ENCODE measurements at places on chromosomes 4 and X. TPM values are rescaled to one million over a fixed set of nuclear protein-coding genes. Genes with fewer than 3 reads are reported as not detected.

GRCh38 chrX:63708801-63709200, 76.2 kb downstream of the ARHGEF9 start:
- no peak for DNase-seq

- no peak for DNase-seq
Measured at GRCh38 chrX:13843150-13843721, 26.3 kb upstream of the GPM6B start.

- no peak for DNase-seq
Measured at GRCh38 chrX:136941396-136942337, 61.1 kb upstream of the RBMX start.

DNA sequence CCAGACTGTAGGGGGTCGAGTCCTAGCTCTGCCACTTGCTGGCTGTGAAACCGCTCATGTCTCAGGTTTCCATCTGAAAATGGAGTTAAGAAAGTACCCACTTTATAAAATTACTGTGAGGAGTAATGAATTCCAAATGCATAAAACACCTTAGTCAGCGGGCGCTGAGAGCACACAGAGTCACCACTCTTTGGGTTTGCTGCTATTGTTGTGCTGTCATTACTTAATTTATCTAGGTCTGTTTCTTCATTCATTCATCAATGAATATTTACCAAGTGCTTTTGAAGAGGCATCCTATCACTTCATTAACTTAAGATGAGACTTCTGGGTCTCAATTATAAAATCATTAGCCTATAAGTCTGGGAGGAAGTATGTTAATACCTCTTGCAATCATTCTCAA, 317.3 kb downstream of the FBXW7 start:
- no peak for DNase-seq

DNA sequence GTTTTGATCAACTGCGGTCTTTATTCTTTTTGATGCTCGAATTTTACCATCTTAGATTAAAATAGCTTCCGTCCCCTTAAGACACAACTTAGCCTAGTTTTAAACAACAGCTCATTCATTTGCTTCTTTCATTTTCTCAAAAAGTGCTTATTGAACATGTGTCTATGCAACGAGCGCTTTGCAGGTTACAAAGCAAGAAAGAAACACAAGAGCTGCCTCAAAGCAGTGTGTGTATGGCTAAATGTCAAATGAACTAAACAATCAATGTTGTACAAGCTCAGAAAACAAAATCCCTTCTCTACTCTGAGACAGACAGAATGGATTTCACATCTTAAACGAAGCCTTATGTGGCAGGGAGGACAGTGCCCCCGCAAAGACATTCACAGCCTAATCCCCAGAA, 61.0 kb downstream of the EVC2 start:
- no peak for DNase-seq

- peak; percentile 52 for DNase-seq
Measured at GRCh38 chr4:113825272-113825671, 63.7 kb upstream of the CAMK2D start.

DNA sequence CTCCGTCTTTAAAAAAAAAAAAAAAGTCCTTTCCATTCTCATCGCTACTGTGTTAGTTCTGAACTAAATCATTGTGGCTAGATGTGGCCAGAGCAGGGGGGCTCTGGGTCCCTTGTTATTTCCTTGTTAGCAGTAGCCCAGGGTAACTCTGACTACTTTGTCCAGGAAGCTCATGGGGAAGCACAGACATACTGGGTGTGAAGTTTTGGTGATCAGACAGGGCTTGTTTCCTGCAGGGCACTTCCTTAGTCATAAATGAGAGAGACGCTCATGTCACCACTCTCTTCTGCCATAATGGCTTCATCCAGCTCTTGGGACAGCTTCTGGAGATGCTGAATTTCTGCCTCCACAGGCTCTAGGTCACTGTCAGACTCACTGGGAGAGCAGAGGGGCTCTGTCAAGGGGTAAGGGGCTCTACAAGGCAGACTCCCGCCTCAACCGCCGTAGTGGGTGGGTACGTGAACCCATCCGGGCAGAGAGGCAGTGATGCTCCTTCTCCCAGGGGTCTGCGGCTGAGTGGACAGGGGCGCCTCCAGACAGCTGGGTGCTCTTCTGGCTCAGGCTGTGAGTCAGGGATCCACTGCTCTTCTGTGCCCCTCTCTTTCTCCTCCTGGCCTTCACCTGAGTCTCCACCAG, 12.9 kb downstream of the STIM2 start:
- peak; percentile 46 for DNase-seq

DNA sequence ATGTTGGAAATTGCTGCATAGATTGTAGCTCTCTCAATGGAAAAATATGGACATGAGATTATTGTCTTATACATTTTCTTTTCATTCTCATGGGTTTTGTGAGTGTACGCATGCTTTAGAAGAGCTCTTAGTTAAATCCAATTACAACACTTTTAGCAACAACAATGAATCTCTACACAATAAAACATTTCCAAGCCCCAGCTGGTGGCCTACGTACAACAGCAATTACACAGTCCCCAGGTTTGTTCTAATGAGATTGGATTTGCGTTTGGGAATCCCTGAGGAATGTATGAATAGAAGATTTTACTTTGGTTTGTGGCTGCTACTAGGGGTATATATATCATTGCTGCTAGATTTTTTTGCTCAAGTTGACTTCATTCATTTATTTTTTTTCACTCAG, 98.6 kb downstream of the FHDC1 start:
- no peak for DNase-seq

DNA sequence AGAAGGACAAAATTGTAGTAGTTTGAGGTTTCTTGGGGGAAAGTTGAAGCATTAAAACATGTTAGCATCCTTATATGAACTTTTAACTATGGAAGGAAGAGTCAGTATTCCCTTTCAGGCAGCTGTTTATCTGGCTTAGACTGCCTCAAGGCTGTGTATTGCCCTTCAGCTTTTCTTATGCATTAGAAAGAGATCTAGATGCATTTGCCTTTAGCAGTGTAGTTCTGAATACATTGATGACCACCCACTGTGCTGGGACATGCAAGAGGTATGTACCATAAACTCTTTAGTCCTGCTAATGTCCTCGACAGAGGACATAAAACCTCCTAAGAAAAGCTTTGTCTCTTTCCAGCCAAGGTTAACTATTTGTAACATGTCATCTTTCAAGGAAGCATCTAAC, 2.9 kb downstream of the FAM200B start:
- no peak for DNase-seq

DNA sequence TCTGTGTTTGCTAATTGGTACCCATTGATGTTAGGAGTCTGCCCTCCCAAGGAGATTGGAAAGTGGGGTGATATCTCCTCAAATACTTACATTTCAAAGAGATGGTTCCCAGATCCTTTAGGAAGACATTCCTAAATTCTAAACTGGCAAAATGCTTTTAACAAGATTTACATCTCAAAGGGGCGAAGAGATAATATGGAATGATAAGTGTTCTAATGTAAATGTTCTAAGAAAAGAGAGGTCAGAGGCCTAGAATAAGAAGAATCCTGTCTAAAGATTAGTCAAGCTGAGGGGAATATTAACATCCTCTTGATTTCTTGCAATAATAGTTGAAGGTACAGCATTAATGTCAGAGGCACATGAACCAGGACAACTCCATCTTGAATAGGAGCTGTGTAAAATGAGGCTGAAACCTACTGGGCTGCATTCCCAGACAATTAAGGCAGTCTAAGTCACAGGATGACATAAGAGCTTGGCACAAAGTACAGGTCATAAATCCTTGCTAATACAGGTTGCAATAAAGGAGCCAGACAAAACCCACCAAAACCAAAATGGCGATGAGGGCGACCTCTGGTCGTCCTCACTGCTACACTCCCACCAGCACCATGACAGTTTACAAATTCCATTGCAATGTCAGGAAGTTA, 2248.1 kb downstream of the ARAP2 start:
- no peak for DNase-seq

GRCh38 chrX:68175562-68175961, 257.7 kb downstream of the OPHN1 start:
- DNase-seq, result no peak

DNA sequence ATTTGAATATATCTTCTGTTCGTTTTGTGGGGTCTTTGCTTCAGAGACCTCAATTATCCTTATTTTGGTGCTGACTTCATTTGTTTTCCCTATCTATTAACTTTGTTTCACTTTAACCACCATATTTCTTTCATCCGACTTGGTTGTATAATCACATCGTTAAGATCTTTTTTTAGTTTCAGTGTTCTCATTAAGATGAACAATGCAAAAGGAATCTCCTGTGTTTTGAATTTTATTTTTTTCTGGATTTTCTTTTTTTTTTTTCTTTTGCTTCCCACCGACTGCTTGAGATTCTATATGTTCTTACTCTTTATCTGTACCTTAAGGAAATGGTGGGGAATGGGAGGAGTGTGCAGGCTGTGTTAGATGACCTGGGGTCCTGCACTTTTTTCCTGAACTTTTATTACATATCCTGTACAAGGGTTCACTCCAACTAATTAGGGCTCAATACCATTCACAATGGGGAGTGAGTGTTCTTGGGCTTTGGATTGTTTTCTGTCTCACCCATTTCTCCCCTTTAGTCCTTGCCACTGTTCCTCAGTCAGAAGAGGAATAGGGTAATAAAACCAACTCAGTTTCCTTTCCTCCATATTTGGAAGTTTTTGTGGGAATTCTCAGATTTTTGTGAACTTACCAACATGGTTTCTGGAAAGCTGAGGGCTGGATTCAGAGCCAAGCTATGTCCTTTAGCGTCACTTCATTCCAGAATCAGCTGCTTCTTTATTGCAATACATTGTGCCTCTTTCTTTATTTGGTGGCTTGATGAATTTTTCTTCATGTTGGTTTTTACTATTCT, 43.2 kb upstream of the BMPR1B start:
- DNase-seq, result no peak

DNA sequence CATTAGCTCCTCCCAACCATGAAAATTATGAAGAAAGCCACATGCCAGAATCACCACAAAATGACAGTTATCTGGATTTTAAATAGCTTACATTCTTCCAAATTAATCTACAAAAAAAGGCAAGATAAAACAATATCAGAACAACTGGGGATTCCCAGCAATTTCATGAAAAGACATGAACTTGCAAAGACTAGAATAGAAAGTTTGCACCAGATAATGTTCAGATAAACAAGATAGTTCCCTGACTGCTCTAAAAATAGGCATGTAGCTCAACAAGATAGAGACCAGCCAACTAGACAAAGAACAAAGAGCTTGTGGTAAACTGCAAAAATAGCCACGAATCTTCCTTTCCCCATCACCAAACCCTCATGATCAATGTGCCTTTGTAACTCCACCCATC, 30.3 kb upstream of the DDX53 start:
- DNase-seq, result no peak

- DNase-seq, result no peak
Measured at GRCh38 chr4:178577933-178578332, 1135.7 kb upstream of the AGA start.

GRCh38 chr4:22463179-22463578, 52.7 kb downstream of the ADGRA3 start:
- DNase-seq, result no peak

GRCh38 chr4:89483833-89484232, 176.2 kb upstream of the GPRIN3 start:
- no peak for DNase-seq

DNA sequence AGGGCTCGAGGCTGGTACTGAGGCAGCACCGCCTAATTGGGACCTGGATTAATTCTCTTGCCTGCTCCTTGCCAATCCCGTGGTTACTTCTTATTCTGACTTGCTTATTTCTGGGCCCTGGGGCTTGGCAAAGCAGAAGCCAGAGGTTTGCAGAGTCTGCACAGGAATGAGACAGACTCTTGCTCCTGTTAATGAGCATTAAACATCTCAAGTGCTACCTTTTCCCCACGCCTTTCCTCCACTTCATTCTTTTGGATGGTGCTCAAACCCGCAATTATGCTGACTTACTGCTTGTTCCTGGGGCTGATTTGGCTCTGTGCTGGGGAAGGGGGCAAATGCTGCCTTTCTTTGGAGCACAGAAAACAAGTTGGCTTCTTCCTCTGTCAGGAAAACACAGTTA, 16.5 kb upstream of the STOX2 start:
- no peak for DNase-seq

DNA sequence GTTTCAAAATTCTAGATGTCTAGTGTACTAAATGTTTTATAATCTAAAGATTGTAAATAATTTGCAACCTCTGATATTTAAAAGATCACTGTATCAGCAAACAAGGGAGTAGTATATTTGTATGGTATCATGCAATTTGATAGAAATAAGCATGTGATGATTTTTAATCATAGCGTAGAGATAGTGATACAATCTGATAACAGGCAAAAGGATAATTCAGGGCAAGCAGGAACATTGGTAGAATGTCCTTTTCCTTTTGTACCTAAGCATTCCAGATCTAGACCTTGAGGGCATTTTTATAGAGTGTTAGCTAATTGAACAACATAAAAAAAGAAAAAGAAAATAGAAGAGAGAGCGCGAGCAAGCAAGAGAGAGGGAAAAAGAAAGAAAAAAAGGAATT, 1.4 kb downstream of the ANK2 start:
- DNase-seq, result no peak

DNA sequence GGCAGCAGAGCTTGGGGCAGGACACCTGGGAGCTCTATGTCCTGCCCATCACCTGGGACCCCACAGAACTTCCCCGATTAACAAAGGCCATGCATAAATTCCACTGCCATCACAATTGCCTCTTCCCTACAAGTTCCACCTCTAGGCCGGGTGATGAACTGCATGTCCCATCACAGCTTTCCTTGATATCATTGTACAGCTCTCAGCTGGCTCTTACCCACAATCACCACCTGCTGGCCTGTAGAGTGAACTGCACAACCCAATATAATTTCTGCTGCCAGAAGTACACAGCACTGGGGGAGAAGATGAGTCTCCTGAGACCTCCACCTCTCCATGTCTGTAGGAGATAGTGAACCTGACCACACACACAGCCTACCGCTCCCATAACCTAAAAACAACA, 285.0 kb upstream of the AADAT start:
- DNase-seq, result no peak

DNA sequence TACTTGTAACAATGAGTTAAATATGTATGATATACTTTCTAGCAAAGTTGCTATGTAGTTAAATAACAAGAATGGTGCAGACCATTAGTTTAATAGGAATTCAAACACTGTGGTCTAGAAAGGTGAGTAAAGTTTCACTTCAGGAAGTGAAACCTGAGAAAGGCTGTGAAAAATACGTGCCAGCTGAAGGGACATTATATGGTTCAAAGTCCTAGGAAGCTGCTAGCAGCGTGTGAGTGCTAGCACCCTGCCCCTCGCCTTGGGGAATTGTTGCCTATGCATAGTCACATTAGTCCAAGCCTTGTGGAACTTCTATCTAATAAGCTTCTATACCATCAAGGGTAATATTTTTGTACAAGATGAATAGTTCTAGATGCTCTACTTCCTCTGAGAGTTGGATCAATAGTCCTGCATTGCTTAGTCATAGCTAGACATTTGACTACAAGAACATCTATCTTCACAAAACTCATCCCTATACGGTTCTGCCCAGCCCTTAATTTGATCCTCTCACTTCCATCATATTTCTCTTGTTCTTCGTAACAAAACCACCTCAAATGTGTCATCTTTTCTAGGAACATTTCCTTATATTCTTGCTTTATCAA, 45.8 kb upstream of the ARSJ start:
- no peak for DNase-seq

Gene PDE5A
- 0.56 TPM for polyA plus RNA-seq

Gene ZDHHC15
- polyA plus RNA-seq, result 0.57 TPM

Gene BANK1
- polyA plus RNA-seq, result 0.26 TPM

Gene UGT2B15
- polyA plus RNA-seq, result not detected

Gene SLC49A3
- not detected for polyA plus RNA-seq

Gene SPANXA2
- polyA plus RNA-seq, result not detected

Gene ESX1
- not detected for polyA plus RNA-seq

Data from naive thymus-derived CD4-positive, alpha-beta T cell (primary cell).